ENCODE measurements at places on chromosomes 16 and 17.

DNA sequence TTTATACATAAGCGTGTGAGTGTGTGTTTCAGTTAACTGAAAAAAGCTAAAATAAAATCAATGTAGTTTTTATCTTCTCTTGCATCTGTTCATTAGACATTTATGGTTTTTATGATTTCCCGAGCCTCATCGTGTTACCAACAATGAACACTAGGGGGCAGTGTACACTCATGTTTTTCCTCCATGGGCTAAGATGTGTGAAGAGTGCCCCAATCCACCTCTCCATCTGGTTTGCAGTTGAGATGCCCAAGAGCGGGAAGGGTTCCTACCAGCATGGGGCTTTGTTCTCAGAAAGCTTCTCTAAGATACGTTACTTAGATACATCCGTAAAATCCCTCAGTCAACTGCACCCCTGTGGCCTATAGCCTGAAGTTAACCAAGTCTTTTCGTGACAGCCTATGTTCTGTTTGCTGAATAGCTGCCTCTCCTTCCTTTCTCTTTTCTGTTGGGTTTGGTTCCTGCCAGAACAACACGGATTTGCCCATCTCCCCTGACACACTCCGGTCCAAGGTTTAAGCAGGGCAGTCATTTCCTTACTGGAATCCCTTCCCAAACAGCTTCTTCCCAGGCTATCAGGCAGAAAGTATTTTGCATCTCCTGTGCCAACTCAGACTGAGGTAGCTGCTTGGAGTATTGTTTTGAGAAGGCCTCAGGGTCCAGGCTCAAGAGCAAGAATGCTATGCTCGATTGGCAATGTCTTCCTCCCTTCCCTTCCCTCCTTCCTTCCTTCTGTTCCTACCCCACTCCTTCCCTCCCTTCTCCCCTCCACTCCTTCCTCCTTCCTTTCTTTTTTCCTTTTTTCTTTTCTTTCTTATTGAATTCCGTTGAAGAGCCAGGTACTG is 12.9 kb upstream of the ELAC2 start:
- peak; percentile 37 for DNase-seq

DNA sequence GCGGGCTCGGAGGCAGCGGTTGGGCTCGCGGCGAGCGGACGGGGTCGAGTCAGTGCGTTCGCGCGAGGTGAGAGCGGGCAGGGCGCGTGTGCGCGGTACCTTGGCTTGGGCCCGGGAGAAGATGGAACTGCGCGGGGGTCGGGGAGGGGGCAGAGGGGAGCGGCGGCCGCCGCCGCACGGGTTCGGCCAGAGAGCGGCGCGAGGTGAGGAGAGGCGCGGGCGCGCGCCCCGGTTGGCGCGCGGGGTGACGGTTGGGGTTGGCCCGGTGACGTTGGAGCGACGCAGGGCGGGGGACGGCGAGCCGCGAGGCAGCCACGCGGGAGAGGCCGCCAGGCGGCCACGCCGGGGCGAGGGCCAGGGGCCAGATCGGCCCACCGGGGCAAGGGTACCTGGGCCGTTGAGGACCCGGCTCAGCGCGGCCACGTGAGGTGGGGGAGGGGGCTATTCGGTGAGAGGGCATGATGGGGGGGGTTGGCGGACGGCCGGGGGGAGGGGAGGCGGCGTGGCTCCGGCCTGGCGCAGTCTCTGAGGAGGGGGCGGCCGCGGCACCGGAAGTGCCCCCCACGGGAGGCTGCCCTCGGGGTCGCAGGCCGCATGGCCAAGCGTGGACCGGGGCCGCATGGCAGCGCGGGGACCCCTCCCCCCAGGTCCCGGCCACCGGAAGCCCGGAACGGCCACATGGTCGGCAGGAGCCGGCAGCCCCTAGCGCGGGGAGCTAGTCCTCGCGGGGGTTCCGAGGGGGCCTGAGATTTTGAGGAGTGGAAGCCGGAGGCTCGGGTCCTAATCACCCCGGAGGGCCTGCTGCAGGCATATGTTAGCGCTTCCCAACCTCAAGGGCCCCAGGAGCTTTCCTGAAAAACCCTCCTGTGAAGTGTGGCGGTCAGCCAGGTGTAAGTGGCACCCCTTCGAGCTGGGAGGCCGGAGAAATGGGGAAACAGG is 527 bp downstream of the EIF5A start:
- DNase-seq = no peak

DNA sequence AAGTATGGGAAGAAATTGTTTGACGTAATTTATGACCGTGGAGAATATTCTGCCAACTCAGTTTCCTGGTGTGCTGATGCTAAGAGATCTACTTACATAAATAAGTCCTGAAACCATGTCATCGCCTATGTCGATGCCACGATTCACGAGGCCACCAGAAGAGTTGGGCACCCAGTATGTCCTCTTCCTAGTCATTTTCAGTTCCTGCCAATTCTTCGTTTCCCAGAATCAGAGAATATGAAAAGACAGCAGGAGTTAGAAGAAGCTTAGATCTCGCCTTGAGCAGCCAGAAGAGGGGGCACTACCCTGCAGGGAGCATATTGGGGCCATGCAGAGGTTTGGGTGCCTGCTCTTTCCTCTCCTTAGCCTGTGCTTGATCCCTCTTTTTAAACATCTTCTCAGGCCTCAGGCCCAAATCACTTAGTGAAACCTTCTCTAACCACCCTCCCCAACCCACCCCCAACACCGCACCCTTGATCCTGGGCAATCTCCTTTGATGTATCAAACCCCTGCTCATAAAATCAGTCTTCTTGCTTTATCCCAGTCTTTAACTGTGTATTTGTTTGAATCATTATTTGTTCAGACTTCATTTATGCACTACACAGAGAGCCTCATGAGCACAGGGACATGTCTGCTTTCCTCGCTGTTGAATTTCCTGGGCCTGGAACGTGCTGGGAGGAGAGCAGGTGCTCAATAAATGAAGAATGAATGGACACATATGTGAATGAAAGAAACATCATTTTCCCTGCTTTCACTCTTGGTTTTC is 12.2 kb upstream of the LONP2 start:
- DNase-seq = peak; percentile 21

- no peak for DNase-seq
These were observed 42.8 kb downstream of the ABCC12 start for GRCh38 chr16:48113001-48113400.

DNA sequence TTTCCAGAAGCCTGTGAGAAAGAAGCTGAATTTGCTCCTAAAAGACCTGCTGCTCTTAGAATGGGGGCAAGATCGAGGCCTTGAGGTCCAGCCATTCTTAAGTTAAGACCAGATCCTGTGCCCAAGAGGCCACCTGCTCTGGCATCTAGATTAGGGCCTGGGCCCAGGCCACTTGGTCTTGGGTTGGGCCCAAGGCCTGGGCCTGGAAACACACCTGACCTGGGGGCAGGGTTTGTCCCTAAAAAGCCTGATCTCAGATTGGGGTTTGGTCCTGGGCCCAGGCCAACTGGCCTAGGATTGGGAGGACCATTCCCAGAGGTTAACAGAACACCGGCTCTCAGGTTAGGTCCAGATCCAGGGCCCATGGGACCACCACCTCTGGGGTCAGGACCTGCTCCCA is 12.9 kb downstream of the CHTF8 start:
- DNase-seq = no peak

- no peak for DNase-seq
These were observed 49.1 kb downstream of the PLD6 start for GRCh38 chr17:17157041-17157440.

- DNase-seq = no peak
These were observed 5.4 kb upstream of the G6PC1 start for GRCh38 chr17:42895185-42895555.

- no peak for DNase-seq
These were observed 187.6 kb downstream of the FTO start for GRCh38 chr16:53891409-53892139.

- DNase-seq = no peak
These were observed 2.6 kb upstream of the SRL start for GRCh38 chr16:4244254-4245076.

- DNase-seq = no peak
These were observed 96.4 kb upstream of the NOG start for GRCh38 chr17:56497132-56497531.

GRCh38 chr17:33968350-33969044 is 286.6 kb upstream of the CCL2 start:
- no peak for DNase-seq

- DNase-seq = no peak
These were observed 42.0 kb upstream of the MMD start for GRCh38 chr17:55463600-55463999.

DNA sequence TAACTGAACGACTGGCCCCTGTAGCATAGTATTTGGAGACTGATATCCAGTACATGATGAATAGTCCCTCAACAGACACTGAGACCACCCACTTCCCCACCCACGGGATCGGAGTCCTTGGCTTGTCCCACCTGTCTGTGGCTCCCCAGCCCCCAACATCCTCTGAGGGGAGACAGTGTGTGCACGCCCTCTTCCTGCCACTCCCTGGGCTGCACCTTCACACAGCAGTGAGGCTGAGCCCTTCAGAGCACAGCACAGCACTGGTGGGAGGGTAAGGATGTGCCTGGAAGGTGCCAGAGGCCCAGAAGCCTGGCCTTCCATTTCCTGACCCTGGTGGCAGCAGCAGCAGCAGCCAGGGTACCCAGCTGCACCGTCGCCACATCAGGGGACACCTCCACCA is 11.0 kb downstream of the DNASE1 start:
- no peak for DNase-seq

DNA sequence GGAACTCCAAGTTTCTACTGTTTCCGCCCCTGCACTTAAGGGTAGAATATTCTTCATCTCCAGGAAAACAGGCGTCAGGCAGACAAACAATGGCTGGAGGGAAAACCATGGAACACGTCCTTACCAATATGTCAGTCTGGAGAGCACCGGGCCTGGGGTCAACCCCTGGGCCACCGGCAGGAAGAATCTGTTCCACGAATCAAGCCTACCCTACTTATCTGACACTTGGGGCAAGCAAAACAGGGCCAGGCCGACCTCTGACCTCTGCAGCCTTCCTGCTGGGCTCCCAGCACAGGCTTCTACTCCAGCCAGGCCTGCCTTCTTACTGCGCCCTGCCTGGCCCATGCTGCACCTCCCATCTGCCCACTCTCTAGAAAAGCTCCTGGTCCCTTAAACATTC is 10.1 kb downstream of the VAC14 start:
- no peak for DNase-seq

DNA sequence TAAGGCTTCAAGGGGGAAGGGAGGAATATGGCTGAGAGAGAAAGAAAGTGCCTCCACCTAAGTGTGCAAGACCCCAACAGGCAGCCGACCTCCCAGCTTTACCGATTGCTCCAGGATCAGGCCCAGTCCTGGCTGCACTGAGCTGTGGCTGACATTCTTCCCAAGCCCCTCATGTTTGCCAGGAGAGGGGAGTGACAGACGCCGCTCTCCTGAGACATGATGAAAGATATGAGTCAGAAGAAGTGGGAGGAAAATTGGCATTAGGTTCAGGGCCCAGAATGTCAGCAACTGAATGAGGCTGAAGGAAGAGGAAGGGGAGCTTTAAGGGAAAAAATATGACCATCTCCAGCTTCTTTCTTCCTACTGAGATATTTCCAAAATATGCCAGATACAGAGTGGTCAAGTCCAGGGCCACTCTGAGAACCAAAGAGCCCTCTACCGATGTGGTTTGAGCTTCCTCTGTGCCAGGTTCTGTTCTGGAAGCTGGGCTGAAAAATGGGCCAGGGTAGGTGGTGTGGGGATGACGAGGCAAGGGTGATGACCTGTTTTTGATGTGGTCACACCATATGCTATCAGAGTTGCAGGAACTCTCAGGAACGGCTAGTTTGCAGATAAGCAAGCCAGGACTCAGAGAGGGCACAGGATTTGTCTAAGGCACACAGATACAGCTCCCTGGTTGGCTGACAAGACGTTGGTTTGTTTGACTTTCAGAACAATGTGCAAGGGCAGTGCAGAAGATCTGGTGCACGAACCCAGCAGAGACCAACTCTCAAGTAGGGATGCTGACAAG is 176.7 kb downstream of the SOX9 start:
- no peak for DNase-seq

DNA sequence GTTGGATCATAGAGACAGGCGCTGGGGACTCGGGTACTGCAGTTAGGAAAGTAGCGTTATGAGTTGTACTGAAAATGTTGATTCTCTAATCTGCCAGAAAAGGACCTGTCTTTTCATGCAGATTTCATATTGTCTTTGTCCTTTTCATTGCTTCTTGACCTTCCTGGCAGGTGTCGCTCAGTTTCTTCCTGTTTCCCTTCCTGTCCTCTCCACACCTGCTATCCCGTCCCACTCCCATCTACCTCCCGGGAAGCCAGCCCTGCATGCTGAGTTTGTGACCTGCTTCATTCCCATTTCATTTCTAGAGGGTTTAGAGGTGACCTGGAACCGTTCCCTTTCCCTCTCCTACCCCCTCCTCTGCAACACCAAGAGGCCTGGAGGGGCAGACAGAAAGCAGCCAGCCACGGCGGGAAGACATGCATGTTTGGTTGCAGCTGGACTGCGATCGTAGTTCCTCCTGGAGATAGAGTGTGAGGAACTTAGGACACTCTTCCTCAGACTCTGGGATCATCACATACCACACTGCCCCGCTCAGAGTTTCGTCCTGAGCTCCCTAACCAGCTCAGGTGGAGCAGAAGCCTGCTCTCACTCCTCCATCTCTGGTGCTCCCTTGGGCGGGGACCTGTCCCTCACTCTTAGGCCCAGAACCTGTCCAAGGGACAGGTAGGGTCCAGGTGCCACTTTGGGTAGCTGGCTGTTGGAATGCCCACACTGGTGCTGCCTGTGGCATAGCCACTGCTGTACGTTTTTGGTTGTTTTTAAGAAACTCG is 23.9 kb upstream of the ARHGAP23 start:
- no peak for DNase-seq

GRCh38 chr16:68276223-68276622 is 11.9 kb downstream of the SLC7A6 start:
- no peak for DNase-seq

DNA sequence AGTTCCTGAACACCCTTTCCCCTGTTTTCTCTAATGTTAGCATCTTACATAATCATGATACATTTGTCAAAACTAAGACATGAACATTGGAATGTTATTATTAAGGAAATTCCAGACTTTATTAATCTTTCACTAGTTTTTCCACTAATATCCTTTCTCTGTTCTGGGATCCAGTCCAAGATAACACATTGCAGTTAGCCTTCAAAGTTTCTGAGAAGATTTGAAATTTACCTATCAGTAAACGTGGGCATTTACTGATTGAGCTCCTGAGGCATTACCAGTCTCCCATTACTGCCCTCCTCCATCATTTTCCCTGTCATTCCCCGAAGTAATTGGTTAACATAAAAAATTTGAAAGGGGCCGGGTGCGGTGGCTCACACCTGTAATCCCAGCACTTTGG is 5.7 kb upstream of the CD300LG start:
- no peak for DNase-seq
